Muscle of leg (tissue), 16 donors: ENCODE measurements at places on chromosomes 3 and 15. TPM values are rescaled to one million over a fixed set of nuclear protein-coding genes. Genes with fewer than 3 reads are reported as not detected.

DNA sequence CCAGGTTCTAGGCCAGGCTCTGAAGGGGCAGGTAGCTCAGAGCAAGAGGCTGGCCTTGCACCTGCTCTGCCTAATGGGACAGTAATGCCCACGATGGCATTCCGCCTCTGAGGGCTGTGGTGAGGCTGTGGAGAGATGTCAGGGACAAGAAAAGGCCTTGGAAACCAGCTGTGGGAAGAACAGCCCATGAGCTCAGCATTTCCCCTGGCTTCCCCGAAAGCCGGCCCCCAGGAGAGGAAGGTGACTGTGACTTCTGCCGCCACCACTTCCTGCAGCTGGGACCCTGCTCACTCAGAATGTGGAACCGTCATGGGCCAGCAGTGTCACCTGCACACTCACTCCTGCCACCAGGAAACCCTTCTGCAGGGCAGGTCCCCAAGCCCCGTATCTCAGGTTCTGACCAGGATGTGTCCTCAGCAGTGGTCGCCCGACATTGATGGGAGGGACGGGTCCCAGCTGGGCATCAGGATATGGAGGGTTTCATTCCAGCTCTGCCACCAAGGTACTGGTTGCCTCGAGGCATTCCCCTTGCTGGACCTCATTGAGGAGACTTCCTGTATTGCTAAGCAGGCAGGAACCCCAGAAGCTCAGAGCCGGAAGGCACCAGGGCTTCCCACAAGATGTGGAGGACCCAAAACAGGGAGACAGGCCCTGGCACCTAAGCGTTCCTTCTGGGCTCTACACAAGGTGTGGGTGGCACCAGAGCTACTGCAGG lies 30.7 kb downstream of the SEMA7A start:
- no peak overlapping the region for H3K27ac ChIP-seq
- H3K36me3 ChIP-seq = no peaks in the 10 kb centered on the region
- DNase-seq = peak; percentile 61
- H3K4me1 ChIP-seq = peaks cover 55% of the 10 kb centered on the region

The ADPGK gene
- total RNA-seq = 43.4 TPM

The ITIH4 gene
- total RNA-seq = 17.7 TPM

DNA sequence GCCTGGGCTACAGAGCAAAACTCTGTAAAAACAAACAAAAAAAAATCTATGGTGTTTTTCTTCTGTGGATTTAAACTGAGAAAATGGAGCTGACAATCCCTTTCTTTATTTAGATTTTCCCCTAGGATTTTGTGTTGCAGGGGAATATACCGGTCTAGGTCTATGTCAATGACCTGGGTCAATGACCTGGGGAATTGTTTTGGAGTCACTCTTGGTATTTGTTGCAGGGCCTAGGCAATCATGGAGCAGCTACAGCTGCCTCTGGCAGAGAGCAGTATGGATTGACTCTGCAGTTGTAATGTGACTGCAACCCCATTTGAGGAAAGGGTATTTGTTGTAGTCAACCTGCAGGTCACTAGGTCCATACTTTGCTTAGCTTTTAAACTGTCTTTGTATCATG lies 37.6 kb upstream of the SLC7A14 start:
- no peak for DNase-seq
- no peak overlapping the region for H3K27ac ChIP-seq
- H3K4me1 ChIP-seq = peaks cover 6% of the 10 kb centered on the region
- no peak overlapping the region for H3K4me3 ChIP-seq
- no peaks in the 10 kb centered on the region for H3K27me3 ChIP-seq
- H3K36me3 ChIP-seq = no peaks in the 10 kb centered on the region

DNA sequence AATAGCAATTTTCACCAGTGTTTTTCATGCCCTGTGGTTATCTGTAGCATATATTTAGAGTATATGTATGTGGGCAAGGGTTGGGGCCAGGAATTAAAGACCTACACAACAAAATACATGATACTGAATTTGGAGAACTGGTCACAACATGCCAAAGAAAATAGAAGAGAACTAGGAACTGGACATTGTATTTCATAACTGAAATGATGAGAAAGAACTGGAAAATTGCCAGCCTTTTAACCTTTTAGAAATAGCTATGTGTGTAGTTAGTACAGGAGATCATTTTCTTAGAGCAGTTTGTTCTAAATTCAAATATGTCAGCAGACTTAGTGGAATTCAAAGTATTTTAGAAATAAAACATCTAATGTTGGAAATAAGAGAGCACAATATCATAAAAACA lies 227.1 kb upstream of the CGNL1 start:
- no peak overlapping the region for H3K4me3 ChIP-seq
- peaks cover 11% of the 10 kb centered on the region for H3K4me1 ChIP-seq
- peaks cover 5% of the 10 kb centered on the region for H3K36me3 ChIP-seq

DNA sequence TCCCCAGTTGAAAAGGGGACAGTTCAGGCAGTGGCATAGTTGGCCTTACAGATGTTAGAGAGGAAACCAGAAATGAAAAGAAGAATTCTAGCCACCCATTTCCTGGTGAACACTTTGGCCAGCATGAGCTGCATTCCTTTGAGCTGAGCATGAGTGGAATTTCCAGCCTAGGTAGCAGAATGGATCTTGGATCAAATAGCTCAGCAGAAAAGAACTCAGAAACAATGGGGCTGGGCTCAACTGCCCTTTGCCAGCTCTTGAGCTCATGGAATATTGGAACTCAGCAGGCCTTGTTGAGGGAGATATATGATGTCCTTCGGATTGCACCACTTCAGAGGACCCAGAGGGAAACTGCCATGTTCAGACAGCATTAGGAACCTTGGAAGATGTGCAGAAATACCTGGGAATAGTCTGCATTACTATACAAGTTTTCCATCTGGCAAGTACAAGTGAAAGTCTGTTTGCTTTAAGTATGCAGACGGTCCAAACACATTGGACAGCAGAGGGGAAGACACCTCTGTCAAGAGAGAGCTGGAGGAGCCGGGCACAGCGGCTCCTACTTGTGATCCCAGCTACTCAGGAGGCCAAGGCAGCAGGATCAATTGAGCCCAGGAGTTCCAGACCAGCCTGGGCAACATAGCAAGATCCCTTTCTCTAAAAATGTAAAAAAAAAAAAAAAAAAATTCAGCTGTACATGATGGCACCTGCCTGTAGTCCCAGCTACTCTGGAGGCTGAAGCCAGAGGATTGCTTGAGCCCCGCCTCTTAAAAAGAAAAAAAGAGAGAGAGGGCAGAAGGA lies 3.1 kb upstream of the CDV3 start:
- H3K27ac ChIP-seq = peak overlapping the region; percentile 78
- peak; percentile 90 for DNase-seq
- H3K36me3 ChIP-seq = peaks cover 4% of the 10 kb centered on the region
- no peaks in the 10 kb centered on the region for H3K27me3 ChIP-seq
- H3K4me1 ChIP-seq = peaks cover 9% of the 10 kb centered on the region
- H3K4me3 ChIP-seq = no peak overlapping the region

The FGF7 gene
- total RNA-seq = 33.8 TPM

DNA sequence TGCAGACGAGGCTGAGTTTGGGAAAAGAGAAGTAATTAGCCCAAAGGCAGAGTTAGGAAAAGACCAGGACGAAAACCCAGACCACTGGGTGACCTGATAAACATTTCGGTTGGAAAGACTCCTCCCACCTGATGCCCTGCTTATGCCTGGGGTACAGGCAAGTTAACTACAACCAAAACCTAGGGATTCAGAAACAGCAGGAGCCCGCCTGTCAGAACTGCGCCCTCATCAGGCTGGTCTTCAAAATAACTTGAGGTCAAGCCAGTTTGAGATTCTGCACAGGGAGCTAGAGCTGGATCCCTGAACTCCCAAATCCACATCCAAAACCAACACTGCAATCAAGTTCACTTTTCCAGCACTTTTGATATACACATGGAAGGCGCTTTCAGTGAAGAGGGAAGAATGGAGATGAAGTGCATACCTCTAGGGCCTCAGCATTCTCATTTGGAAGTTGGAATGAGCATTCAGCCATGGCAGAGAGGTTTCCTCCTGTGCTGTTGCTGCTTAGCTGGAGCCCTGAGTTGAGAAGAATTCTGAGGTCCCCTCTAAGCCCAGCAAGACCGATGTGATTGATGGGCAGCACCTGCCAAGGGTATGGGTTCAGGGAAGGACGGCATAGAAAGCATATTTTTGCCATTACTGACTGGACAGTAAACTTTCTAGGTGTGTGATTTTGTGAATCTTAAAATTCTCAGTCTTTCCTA lies 11.6 kb downstream of the TSEN2 start:
- no peaks in the 10 kb centered on the region for H3K27me3 ChIP-seq
- no peaks in the 10 kb centered on the region for H3K4me1 ChIP-seq
- H3K27ac ChIP-seq = no peak overlapping the region
- peaks cover 51% of the 10 kb centered on the region for H3K36me3 ChIP-seq

DNA sequence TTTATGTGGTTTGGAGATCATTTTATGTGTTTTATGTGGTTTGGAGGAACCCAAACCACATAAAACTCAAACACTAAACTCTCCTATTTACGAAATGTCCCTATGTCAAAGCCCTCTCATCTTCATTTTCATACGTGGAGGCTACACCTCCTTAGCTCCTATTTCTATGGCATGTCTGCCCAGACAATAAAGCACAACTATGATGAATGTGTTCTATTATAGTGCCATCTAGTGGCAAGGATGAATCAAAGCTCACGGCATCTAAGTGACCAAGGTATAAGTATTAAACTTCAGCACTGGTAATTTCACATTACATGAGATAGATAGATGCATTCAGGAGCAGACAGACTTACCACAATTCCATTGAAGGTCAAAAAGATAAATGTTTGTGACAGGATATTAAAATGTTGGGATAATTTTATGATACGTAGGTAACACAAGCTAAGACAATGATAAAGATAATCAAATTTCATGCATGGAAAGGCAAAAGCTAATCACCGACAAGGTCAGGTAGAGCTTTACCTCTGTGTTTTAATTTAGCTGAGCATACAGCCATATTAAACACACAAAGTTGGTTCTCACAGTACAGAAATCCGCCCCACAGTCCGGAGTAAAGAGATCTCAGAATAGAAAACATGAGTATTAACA lies 130.6 kb upstream of the FHIT start:
- no peaks in the 10 kb centered on the region for H3K36me3 ChIP-seq
- no peaks in the 10 kb centered on the region for H3K4me1 ChIP-seq
- no peaks in the 10 kb centered on the region for H3K27me3 ChIP-seq

The NEK4 gene
- total RNA-seq = 14.9 TPM

The SERINC4 gene
- 0.18 TPM for total RNA-seq

DNA sequence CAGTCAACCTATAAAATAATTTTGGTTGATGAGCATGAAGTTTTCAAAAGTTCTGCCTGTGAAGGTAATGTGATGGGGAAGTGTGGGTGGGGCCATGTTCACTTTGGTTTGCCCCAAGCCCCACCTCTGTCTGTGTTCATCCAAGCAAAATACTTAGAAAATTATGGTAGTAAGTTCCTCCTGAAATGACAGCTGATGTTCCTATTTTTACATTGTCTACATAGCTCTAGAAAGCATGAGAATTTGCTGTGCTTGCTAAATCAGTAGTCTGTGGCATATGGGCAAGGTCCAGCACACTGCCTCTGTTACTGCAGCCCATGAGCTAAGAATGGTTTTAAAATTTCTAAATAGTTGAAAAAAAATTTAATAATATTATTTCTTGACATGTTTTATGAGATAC lies 21.9 kb upstream of the CP start:
- DNase-seq = peak; percentile 53
- H3K27me3 ChIP-seq = no peaks in the 10 kb centered on the region
- H3K36me3 ChIP-seq = no peaks in the 10 kb centered on the region
- H3K4me1 ChIP-seq = peaks cover 4% of the 10 kb centered on the region
- H3K27ac ChIP-seq = no peak overlapping the region

The LYZL4 gene
- total RNA-seq = not detected

DNA sequence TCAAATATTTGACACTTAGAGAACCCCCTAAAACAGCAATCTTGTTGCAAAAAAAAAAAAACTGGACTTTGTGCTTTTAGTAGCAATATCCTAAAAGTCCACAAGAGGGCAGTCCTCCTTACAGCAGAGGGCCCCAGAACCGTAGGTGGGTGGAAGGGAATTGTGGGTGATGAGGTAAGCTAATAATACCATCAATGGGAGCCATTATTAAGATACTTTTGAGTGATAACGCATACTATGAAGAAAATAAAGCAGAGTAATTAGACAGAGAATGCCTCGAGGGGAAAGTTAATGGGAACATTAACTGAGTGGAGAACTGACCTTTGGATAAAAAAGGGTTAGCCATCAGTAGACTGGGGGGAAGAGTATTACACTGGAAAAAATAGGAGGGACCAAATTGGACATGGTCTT lies 229.9 kb downstream of the THRB start:
- no peak overlapping the region for H3K4me3 ChIP-seq
- no peaks in the 10 kb centered on the region for H3K27me3 ChIP-seq
- DNase-seq = peak; percentile 22
- H3K4me1 ChIP-seq = no peaks in the 10 kb centered on the region
- H3K27ac ChIP-seq = no peak overlapping the region

DNA sequence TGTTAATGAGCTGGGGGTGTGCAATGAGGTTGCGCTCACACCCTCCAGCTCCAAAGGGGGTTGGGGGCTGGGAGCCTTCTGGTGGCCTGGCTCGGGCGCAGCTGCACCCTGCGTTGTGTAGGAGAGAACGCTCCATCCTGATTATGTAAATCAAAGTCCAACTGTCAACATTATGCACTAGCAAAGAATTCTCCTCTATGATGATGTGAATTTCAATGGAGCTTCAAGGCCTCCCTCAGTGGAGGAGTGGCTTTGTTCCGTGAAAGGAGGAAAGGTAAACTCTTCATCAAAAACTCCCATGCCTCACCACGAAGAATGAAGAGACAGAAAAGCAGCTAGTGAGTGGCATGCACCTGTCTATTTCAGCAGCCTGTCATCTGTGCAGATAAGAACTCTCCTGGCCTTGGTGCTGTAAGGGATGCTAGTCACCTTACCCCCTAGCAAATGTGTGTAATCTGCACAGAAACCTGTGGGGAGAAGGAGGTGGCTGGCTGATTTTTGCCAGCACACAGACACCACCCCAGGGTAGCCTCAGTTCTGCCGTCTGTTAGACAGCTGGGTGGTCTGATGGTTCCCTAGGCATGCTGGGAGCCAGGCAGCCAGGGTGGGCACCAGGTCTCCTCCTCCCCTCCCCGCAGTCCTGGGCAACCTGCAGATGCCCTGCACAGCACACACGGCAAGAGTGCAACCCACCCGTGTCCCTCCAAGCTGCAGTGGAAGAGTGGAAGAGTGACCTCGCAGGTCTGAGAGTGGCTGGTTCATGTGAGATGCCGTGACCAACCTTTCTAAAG lies 47.0 kb upstream of the TRPM1 start:
- DNase-seq = no peak
- no peaks in the 10 kb centered on the region for H3K4me1 ChIP-seq
- H3K36me3 ChIP-seq = no peaks in the 10 kb centered on the region
- no peaks in the 10 kb centered on the region for H3K27me3 ChIP-seq
- H3K27ac ChIP-seq = no peak overlapping the region

The ALDH1L1 gene
- 0.18 TPM for total RNA-seq

The EPHA6 gene
- 0.62 TPM for total RNA-seq

DNA sequence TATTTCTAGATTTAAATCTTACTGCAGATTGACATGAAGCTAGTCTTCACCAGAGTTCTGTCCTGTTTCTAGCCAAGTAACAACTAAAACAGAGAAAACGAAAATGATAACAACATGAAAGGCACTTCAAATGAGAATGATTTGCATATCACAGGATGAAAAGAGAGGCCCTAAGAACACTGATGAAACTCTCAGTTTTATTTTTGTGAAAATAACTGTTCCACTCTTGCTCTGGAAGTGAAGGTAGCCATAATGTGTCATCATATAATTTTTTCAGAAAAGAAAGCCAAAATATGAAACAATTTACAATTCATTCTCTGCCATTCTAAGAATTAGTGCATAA lies 274.4 kb downstream of the ADAMTSL3 start:
- no peaks in the 10 kb centered on the region for H3K27me3 ChIP-seq
- H3K4me3 ChIP-seq = no peak overlapping the region
- DNase-seq = no peak
- H3K36me3 ChIP-seq = peaks cover 11% of the 10 kb centered on the region
- no peak overlapping the region for H3K27ac ChIP-seq

The ASB14 gene
- 0.18 TPM for total RNA-seq

- H3K4me1 ChIP-seq = no peaks in the 10 kb centered on the region
- no peak overlapping the region for H3K27ac ChIP-seq
- DNase-seq = no peak
Measured at GRCh38 chr3:18372786-18373405, 52.2 kb downstream of the SATB1 start.
